Stimulated activated naive CD8-positive, alpha-beta T cell treated with anti-CD3 and anti-CD28 coated beads, Interleukin-15, amount 100 ng/mL, for 72 hours (primary cell): ENCODE measurements at places on chromosomes 5 and 9.
A peak's percentile ranks its signal among the peaks of the same experiment; 100 is the strongest.

GRCh38 chr5:157212307-157212706 is 31.7 kb downstream of the ITK start:
- no peak for DNase-seq

- no peak for DNase-seq
Measured at GRCh38 chr9:33619666-33620404, 95.8 kb downstream of the ANKRD18B start.

GRCh38 chr5:75363111-75363510 is 26.1 kb downstream of the HMGCR start:
- no peak for DNase-seq

GRCh38 chr5:123882965-123883345 is 371.0 kb downstream of the CSNK1G3 start:
- DNase-seq, result no peak

DNA sequence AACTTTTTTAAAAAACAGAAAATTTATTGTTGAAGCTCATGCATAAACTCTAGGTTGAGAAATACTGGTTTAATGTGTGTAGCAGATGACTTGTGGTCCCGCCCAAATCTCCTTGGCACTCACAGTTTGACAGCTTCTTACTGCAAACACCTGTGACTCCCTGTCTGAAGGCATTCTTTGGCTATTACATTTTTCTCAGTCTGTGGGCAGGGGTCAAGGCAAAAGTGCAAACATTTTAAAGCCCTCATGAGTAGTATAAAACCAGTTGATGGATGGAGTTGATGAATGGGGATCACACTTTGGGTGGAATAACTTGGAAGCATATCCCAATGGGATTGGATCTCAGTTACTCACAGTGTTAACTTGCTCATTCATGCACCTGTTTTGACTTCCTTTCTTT is 1007.0 kb upstream of the NUDT12 start:
- no peak for DNase-seq

- DNase-seq, result no peak
Measured at GRCh38 chr5:171340491-171340890, 31.4 kb downstream of the TLX3 start.

- no peak for DNase-seq
Measured at GRCh38 chr9:93143830-93144530, 9.9 kb upstream of the NINJ1 start.

DNA sequence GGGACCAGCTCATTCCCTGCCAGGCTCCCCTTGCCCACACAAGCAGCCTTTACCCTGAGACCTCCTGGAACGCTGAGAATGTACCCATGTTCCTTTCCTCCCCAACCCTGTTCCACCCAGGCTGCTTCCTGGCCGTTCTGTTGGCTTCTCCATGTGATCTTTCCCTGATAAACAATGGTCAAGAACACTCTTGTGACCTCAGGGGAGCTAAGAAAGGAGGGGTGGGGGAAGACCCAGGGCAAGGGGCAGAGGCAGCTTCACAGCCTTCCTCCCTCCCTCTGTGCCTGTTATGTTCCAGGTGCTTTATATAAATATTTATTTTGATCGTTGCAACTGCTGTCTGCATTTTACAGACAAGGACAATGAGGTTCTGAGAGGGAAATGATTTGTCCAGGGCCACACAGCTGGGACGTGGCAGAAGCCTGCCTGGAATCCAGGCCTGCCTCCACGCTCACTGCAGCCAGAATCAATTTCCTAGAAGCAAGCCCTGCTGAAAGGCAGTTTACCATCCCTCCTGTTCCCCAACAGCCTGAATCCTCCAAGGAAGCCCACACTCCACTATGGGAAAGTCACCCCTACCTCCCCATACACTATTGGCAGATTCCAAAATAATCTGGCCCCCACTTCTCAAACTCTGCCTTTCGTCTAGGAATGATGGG is 3.9 kb downstream of the SHROOM1 start:
- no peak for DNase-seq

DNA sequence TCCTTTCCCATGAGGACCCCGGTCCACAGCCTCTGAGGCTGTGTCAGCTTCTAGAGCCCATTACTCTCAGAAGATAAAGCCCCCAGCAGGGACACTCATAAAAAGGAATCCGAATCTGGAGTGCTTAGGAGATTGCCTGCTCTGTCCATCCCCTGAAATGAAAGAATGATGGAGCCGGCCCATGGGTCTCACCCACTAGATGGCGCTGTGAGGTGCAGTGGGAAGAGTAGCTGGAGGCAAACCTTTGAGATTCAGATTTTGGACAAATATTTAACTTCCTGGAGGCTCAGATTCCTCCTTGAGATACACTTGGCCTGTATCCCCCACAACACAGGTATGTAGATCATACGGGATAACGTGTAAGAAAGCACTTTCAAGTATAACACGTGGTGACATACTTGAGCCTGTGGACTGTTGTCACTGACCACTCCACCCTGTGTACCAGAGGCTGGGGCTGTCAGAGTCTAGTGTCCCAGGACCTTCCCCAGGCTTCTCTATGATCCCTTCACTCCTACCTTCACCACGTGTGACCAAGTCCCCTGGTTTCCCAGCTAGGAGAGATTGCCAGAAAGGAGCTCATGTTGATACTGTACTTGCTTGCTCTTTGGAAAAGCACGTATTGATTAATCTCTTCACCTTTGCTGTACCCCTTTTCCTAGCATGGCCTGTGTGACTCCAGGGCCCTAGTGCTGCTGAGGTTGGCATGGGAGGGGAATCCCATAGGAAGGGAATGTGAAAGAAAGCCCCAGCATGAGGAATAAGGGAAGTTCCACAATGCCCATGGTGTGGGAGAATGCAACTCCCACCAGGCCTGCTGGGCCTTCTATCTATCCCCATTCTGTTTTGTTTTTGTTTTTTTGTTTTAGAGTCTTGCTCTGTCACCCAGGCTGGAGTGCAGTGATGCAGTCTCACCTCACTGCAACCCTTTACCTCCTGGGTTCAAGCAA is 32.1 kb downstream of the TRMO start:
- DNase-seq, result peak; percentile 58

GRCh38 chr9:106956971-106957370 is 94.0 kb downstream of the ZNF462 start:
- no peak for DNase-seq

- DNase-seq, result no peak
Measured at GRCh38 chr5:91032125-91032524, 351.0 kb downstream of the ARRDC3 start.

GRCh38 chr5:72076621-72077300 is 30.5 kb upstream of the MAP1B start:
- DNase-seq, result no peak

DNA sequence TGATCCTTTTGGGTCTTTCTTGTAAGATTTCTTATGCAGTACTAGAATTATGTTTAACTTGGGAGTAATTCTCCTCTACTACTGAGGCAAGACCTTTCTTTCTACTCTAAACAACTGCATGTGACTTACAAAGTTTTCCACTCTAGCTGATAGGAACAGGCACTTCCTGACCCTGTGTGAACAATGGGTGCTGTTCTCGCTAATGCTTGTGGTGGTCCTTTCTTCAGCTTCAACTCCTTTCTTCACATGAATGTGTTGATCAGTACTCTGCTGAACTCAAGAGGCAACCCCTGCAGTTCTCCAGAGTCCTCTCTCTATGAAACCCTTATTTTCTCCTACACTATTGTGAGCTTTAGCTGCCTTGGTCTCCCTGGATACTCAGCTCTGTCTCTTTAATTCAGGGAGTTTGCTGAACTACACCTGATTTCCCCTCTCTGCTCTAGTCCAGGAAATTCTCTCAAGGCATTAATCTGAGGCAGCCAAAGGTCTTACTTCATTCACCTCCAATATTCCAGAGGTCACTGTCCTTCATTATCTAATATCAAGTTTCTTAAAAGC is 484.6 kb upstream of the PIK3R1 start:
- no peak for DNase-seq

- peak; percentile 74 for DNase-seq
Measured at GRCh38 chr5:66840511-66841013, 244.4 kb downstream of the MAST4 start.

DNA sequence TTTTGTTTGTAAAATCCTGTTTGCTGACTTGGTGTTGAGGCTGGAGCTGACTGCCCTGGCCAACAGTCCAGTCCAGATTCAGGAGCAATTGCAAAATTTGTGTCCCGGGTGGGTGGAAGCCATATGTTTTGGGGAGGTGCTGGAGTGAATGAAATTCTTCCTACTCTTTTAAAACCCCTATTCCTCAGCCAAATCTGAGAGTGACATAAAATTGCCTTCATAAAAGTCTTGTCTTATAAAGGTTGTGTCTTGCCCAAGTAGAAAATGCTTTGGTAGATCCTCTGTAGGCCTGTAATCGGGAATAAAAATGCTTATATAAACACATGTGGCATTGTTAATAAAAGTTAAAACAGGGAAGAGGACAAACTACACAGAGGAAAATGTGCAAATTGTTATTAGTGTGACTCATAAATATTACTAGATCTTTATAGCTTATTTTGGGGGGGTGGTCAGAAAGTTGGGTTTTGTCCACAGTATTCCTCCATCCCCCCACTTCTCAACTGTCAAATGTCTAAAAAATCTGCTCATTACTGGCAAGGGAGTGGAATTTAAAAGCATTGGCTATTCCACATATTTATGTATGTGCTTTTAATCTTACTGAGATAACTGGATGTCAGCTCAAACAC is 45.6 kb downstream of the NNT start:
- DNase-seq, result no peak

DNA sequence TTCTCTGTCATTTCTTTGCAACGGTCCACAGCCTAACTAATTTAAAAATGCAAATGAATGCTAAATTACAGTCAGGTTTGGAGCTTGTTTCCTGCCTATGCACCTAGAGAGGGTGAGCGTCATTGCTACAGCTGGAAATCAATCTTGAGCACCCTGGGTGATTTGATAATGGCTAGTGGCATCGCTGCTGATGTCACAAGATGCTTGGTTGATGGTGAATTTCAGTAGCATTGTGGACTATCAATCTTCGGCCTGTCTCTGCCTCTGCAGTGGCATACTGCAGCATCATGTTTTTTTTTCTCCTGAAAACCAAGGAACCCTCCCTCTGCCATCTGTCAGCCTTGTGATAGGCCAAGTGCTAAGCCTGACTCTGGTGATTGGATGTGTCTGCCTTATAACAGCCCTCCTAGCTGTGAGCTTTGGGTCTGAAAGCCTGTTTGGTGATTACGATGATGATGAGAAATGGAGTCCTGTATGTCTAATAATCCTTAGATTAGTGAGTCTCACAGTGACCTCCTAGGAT is 75.3 kb downstream of the NMUR2 start:
- no peak for DNase-seq

- DNase-seq, result no peak
Measured at GRCh38 chr5:7245121-7245651, 150.8 kb upstream of the ADCY2 start.

GRCh38 chr5:54062958-54063357 is 247.4 kb downstream of the ARL15 start:
- DNase-seq, result no peak

- no peak for DNase-seq
Measured at GRCh38 chr5:72494623-72495124, 12.5 kb downstream of the ZNF366 start.

- DNase-seq, result no peak
Measured at GRCh38 chr5:142634216-142635011, 51.5 kb downstream of the FGF1 start.

DNA sequence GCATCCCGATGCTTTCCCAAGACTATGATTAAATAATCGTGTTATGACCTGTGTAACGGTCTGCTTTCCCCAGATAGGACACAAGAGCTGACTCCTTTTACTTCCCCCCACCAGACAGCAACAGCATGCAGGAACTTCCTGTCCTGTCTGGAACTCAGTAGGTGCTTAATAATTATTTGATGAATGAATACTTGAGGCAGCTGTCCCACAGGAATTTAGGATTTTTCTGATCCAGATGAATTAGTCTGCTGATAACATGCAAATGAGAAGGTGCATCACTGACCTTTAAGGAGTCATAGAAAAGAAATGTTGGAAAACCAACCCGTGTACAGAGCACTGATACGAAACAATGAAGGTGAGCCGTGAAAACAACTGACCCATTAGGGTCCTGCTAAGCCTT is 12.2 kb downstream of the RNF130 start:
- no peak for DNase-seq

DNA sequence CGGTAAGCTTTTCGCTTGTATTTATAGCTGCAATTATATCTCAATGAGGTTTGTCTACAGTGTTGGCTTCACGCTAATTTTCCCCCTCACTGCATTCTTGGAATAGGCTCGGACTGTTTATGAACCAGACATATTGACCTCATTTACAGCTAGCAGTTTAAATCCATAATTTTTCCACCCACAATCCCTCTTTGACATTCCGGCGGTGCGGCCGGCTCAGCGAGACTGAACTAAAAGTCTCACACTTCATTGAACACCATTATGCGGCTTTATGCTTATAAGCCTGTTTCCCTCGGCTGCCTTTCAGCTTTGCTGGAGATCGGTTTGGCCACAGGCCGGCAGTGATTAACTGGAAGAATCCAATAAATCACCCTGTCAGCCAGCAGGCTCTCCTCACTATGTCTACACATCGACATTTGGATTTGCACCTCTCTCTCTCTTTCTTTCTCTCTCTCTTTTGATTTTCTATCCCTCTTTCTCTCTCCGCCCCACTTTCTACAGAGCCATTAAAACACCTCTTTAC is 315.0 kb upstream of the TLE4 start:
- no peak for DNase-seq

- no peak for DNase-seq
Measured at GRCh38 chr5:170151097-170151831, 45.6 kb downstream of the FOXI1 start.

DNA sequence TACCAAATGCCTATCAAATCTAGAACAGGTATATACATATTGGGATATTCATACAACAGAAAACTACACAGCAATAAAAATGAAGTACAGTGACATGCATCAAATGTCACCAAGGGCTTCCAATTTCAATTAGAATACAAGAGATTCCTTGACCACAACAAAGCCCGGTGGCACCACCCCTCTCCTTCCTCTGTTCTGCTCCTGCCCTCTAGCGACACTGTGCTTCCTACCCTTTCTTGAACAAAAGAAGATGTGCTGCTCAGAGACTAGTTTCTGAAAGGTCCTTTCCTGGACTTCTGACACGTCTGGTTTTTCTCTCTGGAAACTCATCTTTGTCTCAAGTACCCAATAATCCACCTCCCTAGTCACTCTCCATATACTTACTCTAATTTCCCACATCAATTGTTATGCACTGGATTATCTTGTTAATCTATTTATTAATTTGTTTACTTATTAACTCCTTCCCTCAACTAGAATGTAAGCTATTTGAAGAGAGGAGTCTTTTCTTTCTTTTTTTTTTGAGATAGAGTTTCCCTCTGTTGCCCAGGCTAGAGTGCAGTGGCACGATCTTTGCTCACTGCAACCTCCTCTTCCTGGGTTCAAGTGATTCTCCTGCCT is 70.4 kb upstream of the CTSV start:
- peak; percentile 52 for DNase-seq
